ENCODE measurements at places on chromosomes 1 and 21.

- no peak for DNase-seq
These were observed 49.6 kb downstream of the WDR64 start for GRCh38 chr1:241701483-241702295.

GRCh38 chr21:33108228-33108627 lies 38.3 kb downstream of the OLIG1 start:
- DNase-seq = no peak

DNA sequence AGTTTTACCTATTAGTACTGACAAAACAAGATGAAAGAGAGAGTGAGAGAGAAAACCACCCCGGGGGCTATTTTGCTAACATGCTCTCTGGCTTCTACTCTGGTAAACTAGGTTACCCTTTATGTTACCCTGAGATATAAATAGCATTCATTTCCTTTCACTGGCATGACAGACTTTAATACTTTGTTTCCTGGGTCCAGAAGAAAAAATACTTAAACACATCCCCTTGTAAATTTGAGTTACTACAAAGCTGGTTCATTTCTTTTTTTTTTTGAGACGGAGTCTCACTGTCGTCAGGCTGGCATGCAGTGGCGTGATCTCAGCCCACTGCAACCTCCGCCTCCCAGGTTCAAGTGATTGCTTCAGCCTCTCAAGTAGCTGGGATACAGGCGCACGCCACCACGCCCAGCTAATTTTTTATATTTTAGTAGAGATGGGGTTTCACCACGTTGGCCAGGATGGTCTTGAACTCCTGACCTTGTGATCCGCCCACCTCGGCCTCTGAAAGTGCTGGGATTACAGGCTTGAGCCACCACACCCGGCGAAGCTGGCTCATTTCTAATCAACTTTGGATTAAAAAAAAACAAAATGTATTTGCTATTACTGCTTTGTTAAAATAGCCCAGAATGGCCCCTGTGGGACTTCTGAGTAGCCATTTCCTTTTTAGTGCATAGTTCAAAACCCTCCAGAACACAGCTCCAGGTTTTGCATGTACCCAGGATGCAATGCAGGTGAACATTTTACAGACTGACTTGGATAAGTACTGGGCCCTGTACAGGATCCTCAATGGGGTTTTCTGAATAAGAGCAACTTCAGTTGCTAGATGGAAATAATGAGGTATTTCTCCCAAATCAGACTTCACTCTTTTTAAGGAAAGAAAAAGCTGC lies 20.6 kb downstream of the INPP5B start:
- no peak for DNase-seq

DNA sequence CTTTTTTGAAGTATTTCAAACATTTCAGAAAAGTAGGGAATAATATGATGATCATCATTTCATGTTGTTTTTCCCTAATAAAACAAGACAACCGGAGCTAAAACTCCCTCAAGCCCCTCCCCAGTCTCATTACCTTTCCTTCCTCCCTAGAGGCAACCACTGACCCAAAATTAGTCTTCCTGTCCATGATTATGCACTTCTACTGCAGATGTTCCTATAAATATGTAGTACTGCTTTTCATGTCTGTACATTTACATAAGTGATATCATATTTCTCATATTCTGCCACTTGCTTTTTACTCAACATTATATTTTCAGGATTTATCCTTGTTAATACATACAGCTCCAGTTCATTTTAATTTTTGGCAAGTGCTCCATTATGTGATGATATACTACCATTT lies 58.7 kb upstream of the GOLT1A start:
- DNase-seq = no peak

GRCh38 chr1:44112486-44112885 lies 6.1 kb upstream of the KLF17 start:
- no peak for DNase-seq

DNA sequence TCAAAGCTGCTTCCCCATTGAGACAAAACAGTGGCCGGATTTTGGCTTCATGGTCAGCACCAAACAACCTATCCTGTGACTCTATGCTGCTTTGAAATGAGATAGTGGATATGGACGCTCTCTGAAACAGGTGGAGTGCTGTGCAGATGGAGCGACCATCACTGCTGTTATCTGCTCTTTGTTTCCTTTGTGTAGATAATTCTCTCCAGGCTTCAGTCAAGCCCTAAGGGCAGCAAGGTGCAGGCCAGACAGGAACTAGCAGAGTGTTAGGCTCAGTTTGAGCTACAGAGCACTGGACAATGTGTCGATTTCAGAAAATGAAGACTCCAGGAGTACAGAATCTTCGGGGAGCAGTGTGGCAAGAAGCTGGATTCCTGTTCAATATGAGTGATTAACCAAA lies 4.8 kb upstream of the IRF6 start:
- DNase-seq = no peak

- DNase-seq = no peak
These were observed 43.0 kb downstream of the GNG12 start for GRCh38 chr1:67790201-67790692.

- no peak for DNase-seq
These were observed 40.2 kb upstream of the ZNF124 start for GRCh38 chr1:247212012-247212411.

DNA sequence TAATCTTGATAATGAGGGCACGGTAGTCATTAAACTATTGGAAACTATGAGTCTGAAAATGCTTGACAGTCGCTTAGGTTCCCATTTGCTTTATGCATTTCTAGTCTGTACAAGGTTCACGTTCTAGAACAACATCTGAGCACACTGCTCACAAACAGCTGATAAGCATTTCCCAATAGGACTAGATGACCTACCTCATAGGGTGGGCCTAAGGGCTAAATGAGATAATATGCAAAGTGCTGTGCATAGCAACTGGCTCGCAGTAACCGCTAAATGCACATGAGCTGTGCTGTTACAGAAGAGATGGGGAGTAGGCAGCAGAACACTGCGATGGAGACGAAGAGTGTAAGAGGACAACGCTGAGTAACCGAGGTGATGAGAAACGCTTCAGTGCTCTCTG lies 628.0 kb downstream of the SMYD3 start:
- DNase-seq = no peak

- DNase-seq = no peak
These were observed 3.6 kb upstream of the MXRA8 start for GRCh38 chr1:1361982-1362423.
